Left kidney (tissue), 8 donors: ENCODE measurements at places on chromosomes 4 and X. TPM values are rescaled to one million over a fixed set of nuclear protein-coding genes. Genes with fewer than 3 reads are reported as not detected.

GRCh38 chrX:151359931-151360871 lies 36.8 kb upstream of the VMA21 start:
- no peak for DNase-seq

DNA sequence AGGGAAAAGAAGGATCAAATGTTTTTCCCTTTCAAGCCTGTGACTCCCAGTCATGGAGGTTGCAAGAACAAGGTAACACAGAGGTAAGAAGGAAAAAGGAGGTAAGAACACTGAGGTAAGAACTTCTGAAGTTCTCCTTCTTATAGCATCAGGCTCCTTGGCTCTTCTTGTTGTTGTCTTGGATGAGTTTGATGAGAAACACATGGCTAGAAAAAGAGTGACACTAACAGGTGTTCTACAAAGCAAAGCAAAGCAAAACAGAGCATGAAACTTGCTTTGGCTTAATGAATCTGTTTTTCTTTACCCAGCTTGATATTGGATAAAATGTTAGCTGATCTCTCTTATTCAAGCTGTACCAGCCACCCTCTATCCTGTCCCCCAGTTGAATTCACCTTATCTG lies 231.2 kb upstream of the F9 start:
- DNase-seq, result no peak

GRCh38 chr4:38015886-38016515 lies 55.8 kb downstream of the PTTG2 start:
- no peak for DNase-seq

NUP54 gene
- polyA plus RNA-seq, result 93.6 TPM

DNA sequence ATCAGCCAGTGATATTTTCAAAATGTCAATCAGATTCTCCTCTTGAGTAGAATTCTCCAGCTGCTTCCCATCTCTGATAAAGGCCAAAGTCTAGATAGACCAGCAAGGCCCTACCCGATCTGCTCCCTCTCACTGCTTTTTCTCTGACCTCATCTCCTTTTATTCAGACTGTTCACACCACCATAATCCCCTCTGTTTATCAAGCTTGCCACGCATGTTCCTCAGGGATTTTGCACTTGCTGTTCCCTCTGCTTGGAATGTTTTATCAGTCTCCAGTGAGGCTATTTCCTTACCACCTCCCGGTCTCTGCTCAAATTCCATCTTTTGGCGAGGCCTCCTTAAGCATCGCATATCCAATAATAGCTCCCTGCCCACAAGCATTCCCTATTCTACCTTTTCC lies 20.1 kb downstream of the NOCT start:
- DNase-seq, result no peak

RBMXL3 gene
- not detected for polyA plus RNA-seq
